ENCODE measurements at places on chromosomes 12 and 14. TPM values are rescaled to one million over a fixed set of nuclear protein-coding genes. Genes with fewer than 3 reads are reported as not detected.

Gene TGFB3
- 62.0 TPM for total RNA-seq

Gene OAS2
- total RNA-seq, result 0.22 TPM

Gene TMX1
- 22.6 TPM for total RNA-seq

DNA sequence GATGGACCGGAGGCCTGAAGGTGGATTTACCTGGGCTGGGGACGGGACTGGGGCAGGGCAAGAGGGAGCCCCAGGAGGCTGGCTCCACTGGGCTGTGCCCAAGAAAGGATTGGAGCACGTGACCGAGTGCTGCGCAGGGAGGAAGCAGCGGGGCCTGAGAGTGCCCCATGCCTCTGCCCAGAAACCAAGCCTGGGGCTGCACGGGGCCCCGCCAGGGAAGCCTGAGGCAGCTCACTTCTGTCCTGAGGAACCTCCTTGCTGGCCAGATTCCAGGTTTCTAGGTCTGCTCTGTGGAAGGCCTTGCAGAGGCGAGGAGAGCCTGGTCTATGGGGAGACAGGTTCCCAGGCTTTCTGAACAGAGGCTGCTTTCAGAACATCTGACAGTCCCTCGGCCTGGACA lies 10.4 kb downstream of the NGB start:
- H3K27me3 ChIP-seq, result peaks cover 44% of the 10 kb centered on the region
- no peak overlapping the region for H3K4me3 ChIP-seq
- no peak overlapping the region for H3K27ac ChIP-seq
- DNase-seq, result no peak

DNA sequence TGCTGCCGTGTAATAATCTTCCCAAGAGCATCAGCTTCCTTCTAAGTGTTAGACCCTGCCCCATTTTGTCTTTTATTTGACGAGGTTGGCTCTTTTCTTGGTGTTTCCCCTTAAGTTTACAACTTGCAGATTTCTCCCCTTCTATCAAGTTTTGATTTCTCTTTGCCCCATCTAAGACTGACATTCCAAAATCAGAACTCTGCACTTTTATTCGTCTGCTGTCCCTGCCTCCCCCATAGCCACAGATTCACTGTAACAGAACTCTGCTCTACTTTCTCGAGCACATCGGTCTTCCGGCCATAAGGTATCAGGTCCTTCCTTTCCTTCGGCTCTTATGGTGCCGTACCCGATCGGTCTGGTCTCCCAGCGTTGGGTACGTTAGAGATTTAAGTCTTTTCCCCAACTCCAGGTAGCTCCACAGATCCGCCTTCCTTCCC lies 563 bp downstream of the DCP1B start:
- H3K36me3 ChIP-seq, result no peaks in the 10 kb centered on the region
- peak overlapping the region; percentile 97 for H3K27ac ChIP-seq
- H3K4me1 ChIP-seq, result peaks cover 31% of the 10 kb centered on the region
- no peak for DNase-seq

DNA sequence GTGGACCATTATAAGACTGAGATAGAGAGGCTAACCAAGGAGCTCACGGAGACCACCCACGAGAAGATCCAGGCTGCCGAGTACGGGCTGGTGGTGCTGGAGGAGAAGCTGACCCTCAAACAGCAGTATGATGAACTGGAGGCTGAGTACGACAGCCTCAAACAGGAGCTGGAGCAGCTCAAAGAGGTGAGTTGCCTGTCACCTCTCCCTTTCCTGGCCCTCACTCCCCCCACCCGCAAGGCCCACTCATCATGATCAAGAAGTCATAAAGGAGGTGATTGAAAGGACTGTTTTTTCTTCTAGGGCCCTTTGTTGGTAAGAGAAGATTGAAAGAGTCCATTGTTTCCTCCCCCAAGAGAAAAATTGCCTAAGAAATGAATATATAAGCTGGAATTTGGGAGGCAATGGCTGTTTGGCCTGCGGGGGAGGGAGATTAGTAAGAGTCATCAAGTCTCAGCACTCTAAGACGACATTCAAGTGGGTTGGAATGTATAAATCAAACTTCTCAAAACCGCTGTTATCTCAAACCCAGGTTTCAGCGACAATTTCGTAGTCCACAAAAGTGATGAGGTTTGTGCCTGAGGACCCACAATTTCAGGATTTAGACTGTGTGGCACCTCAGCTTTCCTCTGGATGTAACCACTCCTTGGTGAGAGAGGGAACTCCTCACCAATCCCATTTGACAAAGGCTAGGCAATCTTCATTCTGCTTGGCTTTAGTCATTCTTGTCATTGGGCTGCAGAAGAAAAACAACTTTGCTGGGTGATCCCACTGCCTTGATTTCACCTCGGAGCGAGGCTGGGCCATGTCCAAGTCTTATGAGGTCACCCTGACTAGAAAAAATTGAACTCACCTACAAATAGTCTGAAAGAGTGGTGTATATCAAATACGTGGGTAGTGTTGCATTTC lies 966 bp downstream of the BICD1 start:
- no peak for DNase-seq
- H3K4me3 ChIP-seq, result peak overlapping the region; percentile 87
- peaks cover 28% of the 10 kb centered on the region for H3K4me1 ChIP-seq
- H3K27me3 ChIP-seq, result no peaks in the 10 kb centered on the region
- peaks cover 4% of the 10 kb centered on the region for H3K36me3 ChIP-seq

DNA sequence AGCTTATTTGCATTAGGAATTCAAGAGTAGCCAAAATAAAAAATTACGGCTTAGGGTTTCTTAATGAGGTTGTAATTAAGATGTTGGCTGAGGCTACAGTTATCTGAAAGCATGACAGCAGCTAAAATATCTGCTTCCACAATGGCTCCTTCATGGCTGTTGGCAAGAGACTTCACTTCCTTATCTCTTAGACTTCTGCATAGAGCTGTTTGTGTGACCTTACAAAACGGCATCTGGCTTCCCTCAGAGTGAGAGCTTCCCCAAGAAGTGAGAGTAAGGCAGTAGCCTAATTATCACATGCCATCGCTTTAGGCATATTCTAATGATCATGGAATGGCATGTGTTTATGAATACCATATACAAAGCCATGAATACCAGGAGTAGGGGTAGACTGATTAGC lies 57.6 kb downstream of the CCDC59 start:
- no peak overlapping the region for H3K27ac ChIP-seq
- H3K4me1 ChIP-seq, result peaks cover 18% of the 10 kb centered on the region
- peaks cover 5% of the 10 kb centered on the region for H3K27me3 ChIP-seq
- DNase-seq, result no peak
- no peak overlapping the region for H3K4me3 ChIP-seq

DNA sequence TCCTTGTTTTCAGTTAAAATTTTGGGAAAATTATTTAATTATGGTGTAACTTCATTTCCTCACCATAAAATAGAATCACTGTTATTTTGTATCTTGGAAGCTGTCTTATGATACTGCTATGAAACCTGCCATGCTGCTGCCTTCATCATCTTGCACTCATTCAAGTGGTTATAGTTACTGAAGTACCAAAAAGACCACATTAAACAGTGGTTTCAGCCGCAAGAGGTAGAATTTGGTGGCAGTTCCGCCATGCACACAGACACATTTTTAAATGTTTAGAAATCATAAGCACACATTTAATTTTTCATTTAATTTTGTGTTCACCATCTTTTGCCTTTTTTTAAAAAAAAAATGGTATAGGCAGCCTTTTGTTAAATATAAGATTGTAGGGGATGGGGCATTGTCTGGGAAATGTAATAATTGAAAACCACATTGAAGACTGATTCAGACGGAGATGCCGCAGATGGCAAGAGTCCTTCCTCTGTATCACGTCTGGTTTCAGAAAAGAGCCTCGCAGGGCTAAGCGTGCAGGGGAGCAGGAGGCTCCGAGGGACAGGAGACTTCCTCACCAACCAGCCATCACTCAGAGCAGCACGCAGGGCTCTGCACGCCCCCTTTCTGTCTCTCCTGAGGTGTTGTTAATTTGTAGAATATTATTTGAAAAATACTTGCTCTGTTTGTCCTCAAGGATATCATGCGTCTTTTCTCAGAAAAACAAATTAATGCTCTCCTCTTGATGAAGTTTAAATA lies 115.2 kb upstream of the PELI2 start:
- no peak overlapping the region for H3K27ac ChIP-seq
- peaks cover 3% of the 10 kb centered on the region for H3K27me3 ChIP-seq
- peaks cover 10% of the 10 kb centered on the region for H3K4me1 ChIP-seq
- no peak overlapping the region for H3K4me3 ChIP-seq
- DNase-seq, result no peak
